Heart right ventricle (tissue), 16 donors: ENCODE measurements at places on chromosomes 5 and 9.
A peak's percentile ranks its signal among the peaks of the same experiment; 100 is the strongest.

DNA sequence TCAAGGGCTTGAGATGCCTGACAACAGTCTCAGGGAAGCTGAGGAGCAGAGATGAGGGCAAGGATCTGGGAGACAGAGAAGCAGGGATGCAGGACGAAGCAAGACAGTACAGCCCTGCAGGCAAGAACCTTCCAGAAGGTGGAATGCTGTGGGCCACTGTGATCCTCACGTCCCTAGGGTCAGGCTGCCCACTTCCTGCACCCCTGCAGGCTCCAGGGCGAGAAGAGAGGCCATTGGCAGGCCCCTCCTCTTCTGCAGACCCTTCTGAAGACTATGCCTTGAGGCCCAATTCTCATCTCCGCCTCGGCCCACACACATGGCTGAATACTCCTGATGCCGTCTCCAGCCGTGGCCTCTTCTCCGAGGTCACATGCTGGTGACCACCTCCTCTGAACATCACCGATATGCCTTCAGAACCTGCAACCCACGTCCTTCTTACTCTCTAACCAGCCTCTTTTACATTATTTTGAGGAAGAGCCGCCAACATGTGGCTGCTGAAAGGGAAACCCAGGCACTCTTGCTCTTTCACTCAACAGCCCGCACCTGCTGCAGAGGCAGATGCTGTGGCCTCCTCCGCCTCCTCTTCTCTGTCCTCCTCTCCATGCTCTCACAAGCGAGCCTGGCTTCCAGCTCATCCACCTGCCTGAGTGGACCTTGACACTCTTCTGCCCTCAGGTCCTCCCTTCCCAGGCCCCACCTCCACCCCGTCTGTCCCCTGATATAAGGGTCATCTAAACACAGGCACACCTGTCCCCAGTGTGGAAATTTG, 181.5 kb downstream of the IRX2 start:
- no peak for DNase-seq

GRCh38 chr5:158599157-158599556, 500.6 kb downstream of the EBF1 start:
- no peak for DNase-seq

DNA sequence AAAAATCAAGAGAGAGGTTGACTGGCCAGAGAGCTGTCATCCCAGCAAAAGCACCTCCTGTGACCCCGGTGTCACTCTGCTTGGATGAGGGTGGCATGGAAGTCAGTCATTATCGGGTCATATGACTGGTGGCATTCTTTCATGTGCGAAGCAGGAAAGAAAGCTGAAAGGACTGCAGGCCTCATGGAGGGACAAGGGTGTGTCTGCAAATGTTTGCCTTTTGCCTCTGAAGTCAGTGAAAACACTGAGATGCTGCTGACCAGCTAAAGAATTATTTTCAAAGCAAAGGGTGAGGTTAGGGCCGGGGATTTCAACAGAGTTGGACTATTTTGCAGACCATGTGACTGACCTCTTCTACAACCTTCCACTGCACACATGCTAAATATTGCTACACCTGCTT, 298.3 kb downstream of the CSNK1G3 start:
- peak; percentile 14 for DNase-seq

DNA sequence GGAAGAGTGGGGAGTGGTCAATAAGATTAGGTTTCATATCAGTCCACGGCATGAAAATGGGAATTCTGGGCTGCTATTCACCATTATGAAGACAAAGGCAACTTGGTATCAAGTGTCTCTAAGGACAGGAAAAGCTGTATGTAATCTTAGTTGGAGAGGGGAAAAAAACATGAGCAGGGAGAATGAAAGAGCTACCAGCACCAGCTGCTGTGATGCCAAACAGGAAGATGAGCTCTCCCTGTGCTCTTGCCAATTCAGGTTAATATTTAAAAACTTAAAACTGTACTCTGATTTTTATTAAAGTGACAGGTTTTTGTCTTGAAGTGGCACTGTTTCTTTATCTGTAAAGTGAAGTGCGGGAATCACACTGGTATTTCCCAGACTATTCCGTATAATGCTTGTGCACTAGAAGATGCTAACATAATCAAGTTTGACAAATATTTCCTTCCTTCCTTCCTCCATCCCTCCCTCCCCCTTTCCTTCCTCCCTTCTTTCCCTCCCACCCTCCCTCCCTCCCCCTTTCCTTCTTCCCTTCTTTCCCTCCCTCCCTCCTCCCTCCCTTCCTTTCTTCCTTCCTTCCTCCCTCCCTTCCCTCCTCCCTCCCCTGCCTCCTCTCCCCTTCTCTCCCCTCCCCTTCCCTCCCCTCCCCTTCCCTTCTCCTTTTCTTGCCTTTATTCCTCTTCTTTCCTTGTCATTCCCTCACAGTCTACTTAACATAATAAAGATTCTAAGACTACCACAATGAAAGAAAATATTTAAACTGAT, 1383.0 kb upstream of the C9orf72 start:
- DNase-seq, result no peak

DNA sequence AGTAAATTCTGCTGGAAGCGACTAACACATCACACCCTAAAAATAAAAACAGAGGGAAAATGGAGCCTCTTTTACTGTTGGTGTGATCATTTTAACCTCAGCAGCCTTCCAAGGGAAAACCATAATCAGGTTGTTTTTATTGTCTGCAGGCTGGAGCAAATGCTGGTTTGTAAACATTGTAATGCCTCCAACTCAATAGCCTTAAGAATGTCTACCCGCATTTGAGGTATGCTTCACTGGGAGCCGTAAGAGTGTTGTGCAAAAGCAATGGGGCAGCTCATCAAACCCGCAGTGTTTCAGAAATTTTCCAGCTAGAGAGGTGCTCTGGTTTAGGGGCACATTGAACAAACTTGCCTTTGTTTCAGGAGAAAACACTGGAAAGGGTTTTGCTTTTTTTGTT, 17.0 kb downstream of the NIM1K start:
- no peak for DNase-seq

GRCh38 chr5:172838151-172838875, 4.3 kb downstream of the ERGIC1 start:
- DNase-seq, result no peak

DNA sequence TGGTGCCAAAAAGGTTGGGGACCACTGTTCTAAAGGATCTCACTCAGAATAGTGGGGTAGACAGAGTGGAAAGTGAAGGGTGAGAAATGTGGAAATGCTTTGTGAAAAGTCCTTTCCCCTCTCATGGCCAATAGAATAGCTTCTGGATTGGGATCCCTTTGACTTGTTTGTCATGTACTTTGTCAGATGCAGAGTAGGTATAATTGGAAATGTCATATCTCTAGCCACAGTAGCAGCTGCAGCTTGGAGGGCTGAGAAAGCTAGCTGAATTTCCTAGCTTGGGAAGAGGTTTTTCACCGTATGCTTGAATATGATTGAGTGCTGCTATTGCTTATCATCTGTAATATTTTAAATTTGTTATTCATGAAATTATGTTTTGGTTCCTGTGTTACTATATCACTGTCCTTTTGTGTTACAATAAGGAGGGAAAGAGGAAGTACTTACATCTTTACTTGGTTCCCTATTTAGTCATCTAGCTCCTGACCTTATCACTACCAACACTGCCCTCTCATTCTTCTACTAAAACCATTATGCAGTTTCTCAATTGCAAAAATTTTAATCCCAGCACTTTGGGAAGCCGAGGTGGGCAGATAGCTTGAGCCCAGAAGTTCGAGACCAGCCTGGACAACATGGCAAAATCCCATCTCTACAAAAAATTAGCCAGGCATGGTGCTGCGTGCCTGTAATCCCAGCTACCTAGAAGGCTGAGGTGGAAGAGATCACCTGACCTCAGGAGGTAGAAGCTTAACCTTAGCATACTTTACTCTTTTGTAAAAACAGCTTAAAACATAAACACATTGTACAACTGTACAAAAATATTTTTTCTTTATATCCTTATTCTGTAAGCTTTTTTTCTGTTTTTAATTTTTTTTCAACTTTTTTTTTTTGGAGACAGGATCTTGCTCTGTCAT, 12.4 kb downstream of the SLC30A5 start:
- no peak for DNase-seq

DNA sequence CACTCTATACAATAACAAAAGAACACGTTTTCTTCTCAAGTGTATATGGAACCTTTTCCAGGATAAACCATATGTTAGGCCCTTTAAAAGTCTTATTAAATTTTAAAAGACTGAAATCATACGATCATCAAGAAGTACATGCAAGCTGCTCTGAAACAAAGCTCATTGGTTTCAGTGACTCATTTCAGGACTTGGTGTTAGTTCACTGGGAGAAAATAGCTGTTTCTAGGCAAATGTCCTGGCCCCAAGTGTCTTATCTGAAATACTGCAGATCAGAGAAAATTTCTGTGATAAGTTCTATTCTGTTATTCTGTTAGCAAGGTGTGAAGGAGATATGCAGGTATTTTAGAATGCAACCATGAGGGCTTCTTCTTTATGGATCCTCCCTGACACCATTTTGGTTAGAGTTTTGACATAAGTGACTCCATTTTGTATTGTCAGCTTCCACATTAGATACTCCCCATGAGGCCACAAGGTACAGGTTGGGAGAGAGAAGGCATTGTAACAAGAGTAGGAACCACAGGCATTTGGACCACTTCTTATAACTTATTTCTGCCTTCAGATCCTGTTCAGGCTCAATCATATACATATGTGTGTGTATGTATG, 7.5 kb upstream of the CCDC180 start:
- no peak for DNase-seq

DNA sequence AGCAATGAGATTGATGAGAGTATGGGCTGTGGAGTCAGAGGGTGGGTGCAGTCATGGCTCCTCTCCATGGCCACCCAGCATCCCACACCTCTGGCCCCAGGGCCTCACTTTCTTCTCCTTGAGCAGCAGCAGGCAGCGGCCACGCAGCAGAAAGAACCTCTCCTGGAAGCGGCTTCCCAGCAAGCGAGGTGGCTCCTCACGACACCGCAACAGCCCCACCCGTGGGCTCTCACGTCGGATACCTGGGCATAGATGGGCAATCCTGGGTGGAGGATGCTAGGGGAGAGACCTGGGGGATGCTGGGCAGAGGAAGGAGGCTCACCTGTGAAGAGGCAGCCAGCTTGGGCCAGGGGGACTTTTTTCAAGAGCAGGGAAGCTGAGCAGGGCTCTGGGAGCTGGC, 5.2 kb upstream of the FCHSD1 start:
- no peak for DNase-seq

GRCh38 chr5:147216552-147217154, 18.2 kb upstream of the STK32A start:
- no peak for DNase-seq

DNA sequence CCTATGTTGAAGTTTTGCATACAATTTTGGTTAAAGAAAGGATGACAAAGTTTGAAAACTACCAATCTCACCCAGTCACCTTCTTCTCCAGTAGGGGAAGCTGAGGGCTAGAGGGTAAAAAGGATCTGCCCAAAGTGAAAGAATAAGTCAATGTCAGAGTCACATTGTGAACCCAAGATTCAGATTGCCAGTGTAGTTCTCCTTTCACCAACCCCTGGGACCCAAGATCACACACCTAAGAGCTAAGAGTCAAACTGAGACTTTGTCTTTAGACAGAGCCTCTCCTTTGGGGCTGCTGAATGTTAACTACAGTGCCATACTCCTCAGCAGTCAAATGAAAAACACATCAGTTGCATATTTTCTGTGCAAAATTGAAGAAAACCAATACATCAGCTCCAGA, 210.6 kb downstream of the ATP10B start:
- no peak for DNase-seq

DNA sequence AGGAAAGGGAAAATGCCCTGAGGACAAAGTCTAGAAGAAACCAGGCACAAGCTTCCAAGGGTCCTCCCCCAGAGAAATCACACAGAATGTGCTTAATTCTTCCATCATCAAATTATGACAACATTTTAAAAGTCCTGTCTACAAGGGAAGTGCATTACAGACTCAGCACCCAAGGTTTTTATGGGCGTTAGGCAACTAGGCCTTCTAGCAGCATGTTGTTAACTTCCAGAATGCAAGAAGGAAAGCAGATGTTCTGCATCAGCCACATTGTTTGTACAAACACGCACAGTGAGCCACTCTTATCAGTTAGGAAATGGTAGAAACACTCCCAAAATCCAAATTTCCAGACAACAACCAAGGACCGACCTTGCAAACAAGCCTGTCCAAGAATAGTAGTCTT, 26.5 kb downstream of the SMC5 start:
- no peak for DNase-seq

GRCh38 chr9:136975644-136976043, 1.7 kb upstream of the PTGDS start:
- peak; percentile 76 for DNase-seq

GRCh38 chr9:129665814-129666520, 520 bp downstream of the PRRX2 start:
- DNase-seq, result no peak

DNA sequence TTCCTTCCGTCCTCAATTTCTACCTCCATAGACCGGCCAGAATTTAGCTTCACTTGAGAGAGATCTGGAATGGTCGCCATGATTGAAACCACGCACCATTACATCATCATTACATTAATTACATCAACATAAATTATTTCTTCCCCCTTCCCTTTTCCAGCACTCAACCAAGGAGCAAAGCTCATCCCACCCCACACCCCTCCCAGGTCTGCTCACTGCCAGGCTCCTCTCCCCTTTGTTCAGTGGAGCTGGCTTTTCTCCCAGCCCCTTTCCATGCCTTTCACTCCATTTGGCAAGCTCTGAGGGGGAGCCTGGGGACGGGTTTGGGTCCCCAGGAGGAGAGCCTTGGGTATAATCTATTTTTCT, 8.4 kb downstream of the RACK1 start:
- no peak for DNase-seq

DNA sequence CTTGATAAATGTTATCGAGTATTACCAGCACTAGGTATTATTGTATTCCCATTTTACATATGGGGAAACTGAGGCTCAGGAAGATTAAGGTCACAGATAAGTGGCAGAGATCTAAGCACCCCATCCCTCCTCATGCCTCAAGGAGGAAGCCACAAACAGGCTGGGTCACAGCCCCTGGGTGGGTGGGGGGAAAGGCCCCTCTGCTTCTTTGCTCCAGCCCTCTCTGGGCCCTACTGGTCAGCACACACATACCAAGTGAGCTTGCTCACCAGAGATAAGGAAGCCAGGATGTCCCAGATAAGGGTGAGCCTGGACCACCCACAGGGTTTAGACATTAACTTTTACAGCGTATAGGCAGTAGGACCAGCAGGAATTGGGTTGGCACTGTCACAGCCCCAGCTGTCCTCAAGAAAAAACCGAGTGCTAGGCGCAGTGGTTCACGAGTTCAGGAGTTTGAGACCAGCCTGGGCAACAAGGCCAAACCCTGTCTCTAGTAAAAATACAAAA, 45.3 kb downstream of the STK10 start:
- no peak for DNase-seq

- DNase-seq, result no peak
Measured at GRCh38 chr5:92963800-92964199, 617.2 kb downstream of the NR2F1-AS1 start.

DNA sequence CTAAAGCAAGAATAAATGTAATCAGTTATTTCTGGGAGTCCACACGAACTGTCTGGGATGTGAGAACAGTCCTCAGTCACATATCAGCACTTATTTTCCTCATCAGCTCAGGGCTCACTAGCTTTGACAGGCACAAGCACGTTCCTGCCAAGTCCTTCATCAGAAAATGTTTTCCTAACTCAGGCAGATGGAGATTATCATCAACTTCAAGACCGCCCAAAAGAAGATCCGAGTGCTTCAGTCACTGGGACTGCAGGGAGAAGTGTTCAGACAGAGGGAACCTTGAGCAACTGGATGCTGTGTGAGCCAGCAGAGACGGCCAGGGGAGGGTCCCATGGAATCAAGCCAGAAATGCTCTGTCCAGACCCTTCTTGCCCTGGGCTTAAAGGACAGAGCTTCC, 189.4 kb downstream of the NXNL2 start:
- no peak for DNase-seq

- no peak for DNase-seq
Measured at GRCh38 chr5:13354611-13355010, 589.9 kb downstream of the DNAH5 start.

GRCh38 chr5:91397791-91398190, 14.7 kb upstream of the ARRDC3 start:
- DNase-seq, result no peak
